Stimulated activated CD4-positive, alpha-beta T cell treated with anti-CD3 and anti-CD28 coated beads, Interleukin-15, amount 100 ng/mL, for 1 hour (primary cell): ENCODE measurements at places on chromosomes 7 and 10.
A peak's percentile ranks its signal among the peaks of the same experiment; 100 is the strongest.

GRCh38 chr7:956031-956430 is 1.6 kb upstream of the ADAP1 start:
- no peak for DNase-seq

DNA sequence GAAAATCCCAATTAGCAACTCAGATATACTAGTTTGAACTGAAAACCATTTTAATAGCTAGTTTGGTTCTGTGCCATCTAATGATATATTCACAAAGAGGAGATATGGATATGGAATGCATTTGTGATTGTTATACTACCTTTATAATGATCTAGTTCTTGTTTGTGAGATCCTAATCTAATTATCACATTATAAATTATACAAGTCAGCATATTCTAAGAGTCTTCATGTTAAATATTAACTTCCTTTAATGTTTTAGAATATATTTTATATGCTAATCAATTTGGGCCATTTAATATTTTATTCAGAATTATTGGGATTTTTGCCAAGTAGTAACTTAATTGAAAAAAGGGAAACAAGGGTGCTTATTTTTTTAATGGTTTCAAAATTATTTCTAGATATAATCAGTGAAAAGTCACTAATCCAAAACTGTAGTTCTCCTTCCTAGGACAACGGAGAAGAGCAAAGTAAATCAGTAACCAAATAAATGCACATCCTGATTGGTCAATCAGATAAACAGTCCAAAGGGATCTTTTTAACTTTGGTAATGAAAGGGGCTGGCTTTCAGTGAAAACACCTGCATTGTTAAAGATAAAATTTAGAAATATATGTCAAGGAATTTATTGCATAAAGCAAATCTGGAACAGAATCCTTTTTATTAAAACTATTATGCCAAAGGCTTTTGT is 173.9 kb upstream of the MEOX2 start:
- DNase-seq, result no peak

- no peak for DNase-seq
Measured at GRCh38 chr7:24038993-24039392, 245.0 kb upstream of the NPY start.

GRCh38 chr10:19169041-19169440 is 120.4 kb downstream of the MALRD1 start:
- no peak for DNase-seq

DNA sequence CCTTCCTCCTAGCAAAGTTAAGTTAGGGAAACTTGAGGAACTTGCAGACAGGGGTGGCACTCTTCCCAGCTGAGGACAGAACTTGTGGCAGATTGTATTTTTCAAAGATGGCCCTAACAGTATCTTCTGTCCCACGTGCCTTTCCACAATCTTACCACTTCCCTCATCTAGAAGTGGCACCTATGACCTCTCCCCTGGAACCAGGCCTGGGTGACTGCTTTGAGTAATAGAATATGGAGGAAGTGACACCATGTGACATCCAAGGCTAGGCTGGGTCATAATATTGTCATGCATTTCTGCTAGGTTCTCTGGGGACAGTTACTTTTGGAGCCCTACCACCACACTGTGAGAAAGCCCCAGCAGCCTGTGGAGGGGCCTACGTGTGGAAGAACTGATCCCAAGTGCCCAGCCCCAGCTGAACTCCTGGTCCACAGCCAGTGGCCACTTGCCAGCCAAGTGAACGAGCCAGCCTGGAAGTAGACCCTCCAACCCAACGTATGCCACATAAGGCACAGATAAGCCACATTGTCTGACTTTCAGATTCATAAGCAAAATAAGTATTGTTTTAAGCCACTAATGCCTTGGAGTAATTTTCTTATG is 193.7 kb downstream of the PTPN20 start:
- DNase-seq, result no peak

DNA sequence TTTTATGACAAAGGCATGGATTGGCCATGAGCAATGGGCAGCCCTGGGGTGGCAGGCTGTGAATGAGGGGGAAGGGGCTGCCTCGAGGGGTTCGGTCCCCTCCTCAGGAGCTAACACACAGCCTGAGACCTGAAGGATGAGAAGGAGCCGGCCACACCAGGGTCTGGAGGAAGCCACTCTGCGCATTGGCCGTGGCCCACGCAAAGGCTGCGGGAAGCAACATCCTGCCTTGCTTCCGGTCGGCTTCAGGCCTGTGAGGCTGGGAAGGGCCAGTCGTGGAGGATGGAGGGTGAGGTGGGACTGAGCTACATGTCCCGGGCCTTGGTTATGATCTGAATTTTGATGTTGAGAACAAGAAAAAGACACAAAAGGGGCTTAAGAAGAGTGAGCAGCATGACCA is 49.4 kb downstream of the RGS10 start:
- DNase-seq, result no peak

GRCh38 chr10:107126512-107127065 is 37.9 kb downstream of the SORCS1 start:
- no peak for DNase-seq

DNA sequence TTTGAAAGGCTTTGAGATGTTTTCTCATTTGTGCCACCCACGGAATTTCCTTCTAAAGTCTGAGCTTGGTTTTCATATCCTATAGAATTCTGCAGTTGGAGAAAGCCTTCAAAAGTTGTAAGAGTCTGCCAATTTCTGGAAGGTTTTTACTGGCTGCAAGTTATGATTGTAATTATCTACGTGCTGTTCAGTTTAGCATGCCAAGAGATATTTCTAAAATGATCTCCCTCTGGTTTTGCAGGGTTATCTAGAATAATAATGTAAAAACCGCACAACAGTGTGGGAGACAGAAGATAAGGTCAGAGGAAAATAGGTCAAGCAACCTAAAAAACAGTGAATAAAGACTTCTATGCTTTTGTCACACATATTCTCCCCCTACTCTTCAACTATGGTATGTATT is 69.3 kb downstream of the MTERF1 start:
- no peak for DNase-seq

- DNase-seq, result no peak
Measured at GRCh38 chr10:62306663-62307062, 38.0 kb upstream of the RTKN2 start.

GRCh38 chr10:130435961-130436360 is 299.8 kb downstream of the GLRX3 start:
- DNase-seq, result no peak

- DNase-seq, result no peak
Measured at GRCh38 chr7:77855371-77856083, 57.0 kb downstream of the PHTF2 start.

- no peak for DNase-seq
Measured at GRCh38 chr10:18377898-18378297, 237.7 kb downstream of the CACNB2 start.

- DNase-seq, result peak; percentile 41
Measured at GRCh38 chr7:150451097-150451793, 815 bp downstream of the GIMAP8 start.

DNA sequence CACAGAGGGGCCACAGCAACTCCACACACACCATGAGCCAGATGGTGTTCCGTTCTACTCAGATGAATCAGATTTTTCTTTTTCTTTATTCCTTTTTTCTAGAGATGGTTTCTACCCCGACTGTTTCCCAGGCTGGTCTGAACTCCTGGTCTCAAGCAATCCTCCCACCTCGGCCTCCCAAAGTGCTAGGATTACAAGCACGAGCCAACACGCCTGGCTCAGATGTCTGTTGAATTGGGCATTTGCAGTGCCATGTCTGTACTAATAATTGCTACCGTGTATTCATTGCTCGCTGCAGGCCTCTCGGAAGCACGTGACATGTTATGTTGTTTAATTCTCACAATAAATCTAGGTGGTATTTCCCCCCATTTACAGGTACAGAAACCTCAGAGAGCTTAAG is 67.2 kb downstream of the RABGEF1 start:
- no peak for DNase-seq

- DNase-seq, result no peak
Measured at GRCh38 chr7:125511310-125511709, 581.7 kb upstream of the POT1 start.

DNA sequence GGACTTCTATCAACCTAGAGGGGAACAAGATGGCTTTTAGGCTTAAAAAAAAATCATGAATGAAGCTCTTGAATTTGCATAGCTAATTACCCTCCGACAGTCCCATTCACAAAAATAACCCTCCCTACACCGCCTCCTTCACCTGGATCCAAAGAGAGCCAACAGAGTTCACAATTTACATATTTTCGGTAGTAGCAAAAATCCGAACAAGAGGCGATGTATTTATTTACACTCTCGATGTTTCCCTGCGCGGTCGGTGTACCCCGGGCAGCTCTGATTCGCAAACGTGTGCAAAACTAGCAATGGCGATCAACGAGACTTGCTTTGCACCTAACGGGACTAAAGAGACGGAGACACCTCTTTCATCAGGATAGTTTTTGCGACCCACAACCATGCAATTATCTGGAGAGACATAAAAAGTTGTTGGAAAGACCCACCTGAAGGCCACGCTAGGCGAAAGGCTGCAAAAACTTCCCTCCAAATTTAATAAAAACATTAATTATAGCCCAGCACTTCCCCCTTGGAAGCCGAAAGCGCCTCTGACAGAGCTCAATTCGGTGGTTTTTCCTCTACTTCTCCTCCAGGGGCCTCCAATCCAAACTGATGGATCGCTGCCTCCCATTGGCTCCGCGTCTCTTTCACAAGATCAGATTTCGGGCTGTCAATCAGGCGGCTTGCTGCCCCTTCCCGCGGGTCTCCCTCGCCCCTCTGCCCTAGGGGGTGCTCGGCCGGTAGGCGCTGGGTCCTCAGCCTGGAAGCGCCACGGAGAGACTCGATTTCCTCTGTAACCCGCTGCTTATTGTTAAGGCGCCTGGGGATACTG is at the start of gene ETV1:
ETV1 (minus strand) TSS at position 541 of the 823 bp plus-strand sequence. CDS start 614 bp downstream, outside the sequence.
- no peak for DNase-seq

DNA sequence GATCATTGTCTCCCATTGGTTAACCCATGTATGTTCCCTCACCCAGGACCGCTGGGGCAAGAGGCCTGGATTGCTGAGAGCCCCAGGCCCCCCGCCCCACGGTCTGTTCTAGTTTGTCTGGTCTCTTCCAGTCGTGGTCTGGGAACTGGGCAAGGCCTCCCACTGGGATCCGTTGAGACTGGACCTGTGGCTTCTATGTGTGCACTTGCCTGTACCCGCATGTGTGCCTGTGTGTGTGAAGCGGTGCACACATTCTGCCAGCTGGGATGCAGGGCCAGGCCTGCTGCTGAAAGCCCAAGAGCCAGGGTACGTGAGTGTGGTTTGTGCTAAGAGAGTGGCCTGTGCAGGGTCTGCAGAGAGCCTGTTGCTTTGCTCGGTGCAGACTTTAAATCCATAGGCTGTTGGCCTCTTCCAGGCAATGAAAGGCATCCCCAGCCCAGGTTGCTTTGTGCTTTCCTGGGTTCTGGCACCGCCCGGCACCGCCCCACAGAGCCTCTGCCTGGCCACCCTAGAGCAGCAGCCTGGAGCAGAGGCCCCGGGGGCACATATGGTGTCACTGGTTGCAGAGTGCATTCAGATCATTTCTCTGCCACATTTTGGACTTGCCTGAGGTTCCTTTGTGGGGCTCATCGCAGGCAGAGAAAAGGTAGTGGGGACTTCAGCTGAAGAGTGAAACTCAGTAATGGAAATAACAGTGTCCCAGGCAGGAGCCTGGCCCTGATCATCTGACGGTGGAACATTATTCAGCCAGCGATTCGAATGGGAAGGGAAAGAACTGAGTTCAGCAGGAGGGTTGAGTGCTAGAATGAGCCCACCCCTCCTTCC is 215.5 kb downstream of the GLRX3 start:
- DNase-seq, result no peak

DNA sequence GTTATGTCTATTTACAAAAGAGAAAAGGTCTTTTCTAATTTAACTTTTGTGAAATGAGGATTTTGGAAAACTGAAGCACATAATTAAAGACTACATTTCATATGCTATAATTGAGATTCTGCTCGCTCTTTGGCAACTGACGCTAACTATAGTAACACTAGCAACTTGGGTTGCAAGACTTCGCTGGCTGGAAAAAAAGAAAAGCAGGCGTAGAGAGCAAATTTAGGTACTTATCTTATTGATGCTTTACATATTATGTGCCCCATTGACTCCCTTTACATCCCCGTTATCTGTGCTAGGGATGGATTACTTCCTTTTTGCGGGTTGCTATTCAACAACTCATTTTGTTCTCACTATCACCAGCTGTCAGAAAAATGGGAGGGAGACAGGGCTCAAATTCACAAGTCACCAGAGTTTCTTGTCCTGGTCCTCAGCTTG is 10.5 kb downstream of the SEMA3C start:
- DNase-seq, result no peak

DNA sequence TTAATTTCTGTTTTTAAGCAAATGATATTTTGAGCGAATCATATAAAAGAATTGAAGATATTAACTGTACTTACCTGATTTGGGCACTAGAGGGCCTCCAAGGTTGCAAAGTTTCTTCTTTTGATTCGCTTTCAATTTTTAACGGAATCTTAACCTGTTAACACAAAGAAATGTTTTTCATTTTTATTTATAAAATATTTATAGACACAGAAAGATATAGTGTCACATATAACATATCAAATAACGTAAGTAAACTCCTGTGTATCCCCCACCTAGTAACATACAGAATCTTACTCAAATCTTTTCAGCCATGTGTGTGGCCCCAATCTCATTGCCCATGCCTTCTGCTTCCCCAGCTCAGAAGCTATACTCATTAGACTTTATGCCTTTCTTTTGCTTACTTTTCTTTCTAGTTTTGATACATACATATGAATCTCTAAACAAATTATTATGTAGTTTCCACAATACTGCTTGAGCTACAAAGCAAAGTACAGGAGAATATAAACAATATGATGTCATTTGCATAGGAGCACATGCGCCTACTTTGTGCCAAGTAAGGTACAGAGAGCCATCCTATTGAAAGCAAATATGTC is 49.5 kb upstream of the ZPBP start:
- no peak for DNase-seq

DNA sequence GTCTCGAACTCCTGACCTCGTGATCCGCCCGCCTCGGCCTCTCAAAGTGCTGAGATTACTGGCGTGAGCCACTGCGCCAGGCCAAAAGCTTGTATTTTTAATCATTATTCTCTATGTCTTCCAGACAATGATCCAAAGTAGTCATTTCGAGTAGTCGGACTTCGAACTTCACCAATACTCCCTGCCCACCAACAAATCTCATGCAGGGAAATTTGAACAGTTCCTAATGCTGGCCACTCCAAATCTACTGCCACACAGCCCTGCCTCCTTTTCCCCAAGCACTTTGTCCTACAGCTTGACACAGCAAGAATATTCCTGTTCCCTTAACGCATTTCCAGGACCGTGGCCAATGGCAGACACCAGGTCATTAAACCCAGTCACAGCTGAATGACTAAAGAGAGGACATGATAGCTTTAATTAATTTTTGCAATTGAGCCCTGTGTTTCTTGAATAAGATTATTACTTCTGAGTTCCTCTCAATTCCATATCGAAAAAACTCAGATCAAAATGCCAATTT is 142.3 kb upstream of the NRP1 start:
- no peak for DNase-seq
